ENCODE measurements at places on chromosomes 1 and 21.
A peak's percentile ranks its signal among the peaks of the same experiment; 100 is the strongest.

- no peak for DNase-seq
These were observed 33.7 kb upstream of the ACTL8 start for GRCh38 chr1:17721444-17721843.

- DNase-seq: no peak
These were observed 19.1 kb downstream of the CCN1 start for GRCh38 chr1:85599681-85600080.

DNA sequence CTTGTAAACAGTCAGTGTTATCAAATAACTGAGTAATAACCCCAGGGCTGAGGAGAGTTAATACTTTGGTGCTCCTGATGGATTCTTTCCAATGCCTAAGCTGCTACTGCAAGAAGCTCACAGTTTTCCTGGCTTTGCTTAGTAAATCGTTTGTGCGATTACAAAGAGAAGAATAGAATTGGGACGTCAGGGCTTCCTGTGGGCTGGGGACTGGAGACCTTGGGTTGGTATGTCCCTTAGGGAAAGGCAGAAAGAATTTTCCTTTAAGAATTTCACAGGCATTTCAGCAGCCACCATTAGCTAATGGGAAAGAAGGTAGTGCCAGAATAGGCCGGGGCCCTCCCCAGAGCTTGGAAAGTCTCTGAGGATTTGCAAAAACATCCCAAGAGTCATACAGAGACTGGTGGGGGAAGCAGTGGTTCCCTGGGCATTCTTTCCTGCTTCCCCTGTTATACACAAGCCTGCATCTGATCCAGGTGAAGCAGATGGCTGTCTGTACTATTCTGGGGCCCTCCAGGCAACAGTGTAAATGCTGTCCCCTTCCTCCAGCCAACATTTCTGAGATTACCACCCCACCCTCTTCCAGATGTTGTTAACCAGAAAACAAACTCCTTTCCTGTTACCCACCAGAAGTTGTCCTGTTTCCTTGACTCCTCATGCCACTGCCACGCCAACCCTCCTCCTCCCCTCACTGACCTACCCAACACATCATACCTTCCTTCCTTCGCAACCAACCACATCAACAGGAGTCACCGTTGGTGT lies 40.2 kb downstream of the PLXNA2 start:
- peak; percentile 38 for DNase-seq

- DNase-seq: peak; percentile 72
These were observed 151.6 kb downstream of the SDCCAG8 start for GRCh38 chr1:243407284-243408018.

- DNase-seq: no peak
These were observed 1.8 kb downstream of the LAPTM5 start for GRCh38 chr1:30755746-30756145.

DNA sequence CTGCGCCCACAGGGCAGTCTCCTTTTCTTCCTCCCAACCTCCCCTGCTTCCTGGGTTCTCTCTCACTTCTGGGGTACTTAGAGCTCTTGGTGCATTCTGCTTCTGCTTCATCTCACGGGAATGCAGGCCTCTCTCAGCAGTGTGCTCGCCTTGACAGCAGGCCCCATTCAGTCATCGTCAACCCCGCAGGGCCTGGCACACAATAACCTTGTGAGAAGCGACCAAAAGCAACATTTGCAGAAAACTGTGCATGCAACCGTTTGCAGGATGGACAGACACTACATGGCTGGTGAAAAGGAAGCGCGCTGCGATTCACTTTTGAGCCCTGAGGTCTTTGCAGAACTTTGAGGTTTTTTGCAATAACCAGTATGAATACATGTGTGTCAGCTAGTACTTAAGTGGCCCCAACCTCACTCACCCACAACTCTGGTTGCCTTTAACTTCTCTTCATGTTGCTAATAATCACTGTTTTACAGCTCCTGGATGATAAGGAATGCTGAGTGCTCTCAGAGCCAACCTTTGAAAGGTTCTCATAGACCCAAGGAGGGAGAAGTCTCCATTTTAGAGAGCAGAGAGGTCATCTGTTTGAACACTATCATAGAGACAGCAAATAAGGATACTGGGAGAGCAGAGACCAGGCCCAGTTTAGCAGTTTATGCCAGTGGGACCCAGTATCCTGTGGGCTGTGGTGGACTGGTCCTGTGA lies 2.5 kb upstream of the CD160 start:
- no peak for DNase-seq

DNA sequence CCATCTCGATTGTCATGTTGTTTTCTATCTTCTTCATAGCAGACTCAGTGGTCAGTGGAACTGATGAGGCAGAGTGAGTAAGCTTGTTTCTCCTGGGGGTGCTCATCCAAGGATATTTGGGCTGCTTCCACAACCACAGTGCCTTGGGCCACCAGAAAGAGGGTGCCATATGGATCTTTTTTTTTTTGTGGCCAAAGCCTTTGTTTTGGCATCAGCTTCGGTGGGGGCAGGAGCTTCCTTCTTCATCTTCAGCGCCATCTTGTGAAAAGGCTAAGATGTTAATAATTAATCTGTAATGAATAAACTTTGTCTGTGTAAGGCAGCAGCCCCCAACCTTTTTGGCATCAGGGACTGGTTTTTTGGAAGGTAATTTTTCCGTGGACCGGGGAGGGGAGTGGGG lies 6.6 kb upstream of the PLPP3 start:
- DNase-seq: no peak

DNA sequence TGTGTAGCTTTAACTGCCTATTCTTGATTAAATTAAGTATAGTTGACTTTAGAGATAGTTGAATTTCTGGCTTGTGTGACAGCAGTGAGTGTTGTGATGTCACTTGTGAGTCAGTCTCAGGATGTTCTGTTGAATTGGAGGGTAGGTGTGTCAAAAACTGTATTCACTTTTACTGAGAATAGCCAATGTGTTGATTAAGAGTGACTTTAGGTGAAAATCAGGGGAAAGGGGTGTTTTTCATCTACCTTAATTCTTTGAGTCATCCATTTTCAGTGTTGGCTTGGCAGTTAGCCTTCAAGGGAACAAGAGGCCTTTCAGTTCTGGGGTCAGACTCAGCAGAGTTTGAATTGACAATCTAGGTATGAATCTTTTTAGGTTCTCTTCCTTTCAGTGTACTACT lies 75.9 kb downstream of the CDC14A start:
- DNase-seq: no peak

DNA sequence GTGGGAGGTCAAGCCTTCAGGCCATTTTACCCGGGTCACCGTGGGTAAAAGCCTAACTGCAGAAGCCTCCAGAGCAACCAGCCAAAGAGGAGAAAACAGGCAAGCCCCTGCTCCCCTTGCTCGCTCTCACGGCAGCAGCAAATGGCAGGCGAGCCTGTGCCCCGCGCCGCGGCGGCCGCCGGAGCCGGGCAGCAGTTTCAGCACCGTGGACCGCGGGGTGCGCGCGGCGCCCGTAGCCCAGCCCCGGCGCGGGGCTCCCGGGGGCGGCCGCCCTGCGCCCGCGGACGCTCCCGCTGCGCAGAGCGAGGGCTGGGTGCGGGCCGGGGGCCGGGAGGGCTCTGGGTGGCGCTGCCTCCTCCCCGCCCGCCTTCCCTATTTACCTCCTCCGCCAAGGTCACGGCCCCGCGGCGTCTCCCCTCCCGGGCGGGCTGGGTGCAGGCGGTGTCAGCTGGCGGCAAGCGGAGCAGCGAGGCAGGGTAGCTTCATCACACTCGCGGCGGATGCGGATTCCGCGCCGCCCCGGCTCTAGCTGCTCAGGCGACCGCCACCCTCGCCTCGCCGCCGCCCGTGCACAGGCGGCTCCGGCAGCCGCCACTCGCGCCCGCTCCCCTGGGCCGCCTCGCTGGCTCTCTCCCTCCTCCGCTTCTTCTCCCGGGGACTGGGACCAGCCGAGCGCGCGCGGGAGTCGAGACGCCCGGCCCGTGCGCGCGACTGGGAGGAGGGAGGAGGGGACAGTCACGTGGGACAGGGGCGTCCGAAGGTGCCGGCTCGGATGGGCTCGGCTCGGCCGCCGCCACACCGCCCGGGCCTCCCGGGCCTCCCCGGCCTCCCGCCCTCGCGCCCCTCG lies at the start of gene RGS7:
TSS of gene RGS7 (minus strand) at position 687 of the 847 bp plus-strand sequence.
- DNase-seq: peak; percentile 53

DNA sequence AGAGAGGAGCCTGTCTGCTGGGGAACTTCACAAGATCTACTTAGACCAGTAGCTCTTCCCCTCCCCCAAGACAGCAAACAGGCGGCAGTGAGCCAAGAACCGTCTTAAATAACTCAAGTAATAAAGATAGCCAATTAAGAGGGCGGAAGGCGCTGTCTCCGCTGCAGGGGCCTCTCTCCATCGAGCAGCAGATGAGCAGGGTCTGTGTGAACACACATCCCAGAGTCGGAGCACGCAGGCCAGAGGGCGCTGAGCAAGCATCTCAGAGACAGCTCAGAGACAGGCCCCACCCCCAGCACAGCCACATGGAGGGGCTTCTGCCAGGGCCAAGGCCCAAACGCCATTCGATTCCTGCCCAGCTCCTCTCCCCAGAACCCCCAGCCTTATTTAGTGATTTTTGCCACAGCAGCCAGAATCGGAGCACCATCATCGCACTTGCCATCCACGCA lies 11.1 kb downstream of the IFFO2 start:
- DNase-seq: peak; percentile 96

DNA sequence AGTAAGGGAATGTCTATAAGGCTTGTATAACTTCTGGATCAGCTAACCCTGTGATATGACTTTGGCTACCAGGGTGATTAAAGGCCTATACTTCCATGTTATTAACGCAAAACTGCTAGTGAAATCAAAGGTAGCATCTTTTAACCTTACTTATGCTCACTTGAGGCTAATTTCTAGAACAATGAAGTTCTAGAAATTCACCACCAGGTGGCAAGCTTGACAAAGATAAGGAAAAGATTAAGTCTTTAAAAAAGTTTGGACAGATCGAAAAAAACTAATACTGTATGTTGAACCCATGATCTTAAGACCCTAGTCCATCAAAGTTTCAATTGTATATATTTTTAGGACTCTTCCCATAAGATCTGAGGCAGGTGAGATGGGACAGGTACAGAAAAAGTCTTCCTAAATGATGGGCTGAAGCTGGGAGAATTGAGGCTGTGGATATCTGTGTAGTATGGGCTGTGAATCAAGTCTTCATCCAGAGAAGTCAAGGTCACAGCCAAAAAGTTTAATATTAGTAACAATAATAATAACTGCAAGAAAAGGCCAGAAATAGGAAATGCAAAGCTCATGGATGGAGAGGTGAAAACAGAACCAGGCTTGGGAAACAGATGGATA lies 18.8 kb downstream of the KYAT3 start:
- DNase-seq: peak; percentile 51

GRCh38 chr1:234188454-234188792 lies 184.8 kb upstream of the COA6 start:
- no peak for DNase-seq

DNA sequence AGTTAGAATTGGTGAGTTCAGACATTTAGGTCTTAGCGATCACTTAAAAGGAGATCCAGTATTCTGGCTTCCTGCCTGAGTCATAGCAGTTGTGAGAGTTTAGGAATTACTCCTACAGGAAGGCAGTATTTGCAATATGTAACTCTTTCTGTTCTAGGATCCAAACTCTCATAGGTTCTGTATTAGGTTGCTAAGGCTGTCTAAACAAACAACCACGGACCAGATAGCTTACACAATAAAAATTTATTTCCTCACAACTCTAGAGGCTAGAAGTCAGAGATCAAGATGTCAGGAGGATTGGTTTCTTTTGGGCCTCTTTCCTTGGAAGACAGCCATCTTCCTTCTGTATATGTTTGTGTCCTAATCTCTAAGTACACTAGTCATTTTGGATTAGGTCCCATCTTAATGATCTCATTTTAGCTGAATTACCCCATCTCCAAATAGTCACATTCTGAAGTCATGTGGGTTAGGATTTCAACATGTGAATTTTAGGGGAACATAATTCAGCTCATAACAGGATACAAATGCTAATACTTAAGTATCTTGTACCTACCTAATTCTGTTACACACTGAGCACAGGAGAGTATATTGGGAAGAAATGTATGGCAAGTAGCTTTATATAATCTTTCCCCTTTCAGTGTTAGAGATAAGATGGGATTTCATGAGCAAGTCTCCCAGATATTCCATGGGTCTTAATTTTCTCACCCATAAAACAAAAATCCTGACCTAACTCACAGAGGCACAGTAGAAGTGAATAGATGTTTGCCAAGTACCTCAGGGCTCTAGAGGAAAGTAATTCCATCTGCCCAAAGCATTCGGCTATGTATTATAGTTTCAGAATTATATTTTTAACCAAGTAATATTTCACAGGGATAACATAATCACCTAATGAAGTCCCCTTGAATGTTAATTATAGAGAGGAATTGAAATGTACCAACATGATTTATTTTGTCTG lies 144.4 kb downstream of the PTBP2 start:
- peak; percentile 96 for DNase-seq

DNA sequence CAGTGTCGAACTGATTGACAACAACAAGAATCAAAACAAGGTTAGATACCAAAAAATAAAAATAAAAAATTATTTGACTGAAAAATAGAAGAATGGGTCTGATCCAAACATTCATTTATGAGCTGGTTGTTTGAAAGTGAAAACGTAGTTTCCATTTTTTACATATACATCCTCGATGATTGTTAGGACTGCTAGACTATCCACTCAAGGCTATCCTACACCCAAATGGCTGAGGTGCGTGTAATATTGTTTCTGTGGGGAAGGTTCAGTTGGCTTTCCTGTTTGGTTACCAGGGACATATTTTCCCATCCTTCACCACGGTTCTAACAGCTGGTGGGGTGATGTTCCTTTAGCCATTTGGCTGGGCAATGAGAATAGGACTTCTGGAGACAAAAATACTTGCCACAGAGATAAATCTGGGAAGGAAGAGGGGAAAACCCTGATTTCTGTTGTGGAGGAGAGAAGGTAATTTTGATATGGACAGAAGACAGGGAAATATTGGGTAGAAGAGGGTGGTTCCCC lies 66.3 kb downstream of the MAP3K7CL start:
- no peak for DNase-seq

- peak; percentile 21 for DNase-seq
These were observed 21.9 kb upstream of the IVNS1ABP start for GRCh38 chr1:185338719-185339622.

GRCh38 chr21:40060083-40060677 lies 192.9 kb downstream of the PCP4 start:
- no peak for DNase-seq

GRCh38 chr1:19504796-19505692 lies 19.7 kb upstream of the CAPZB start:
- DNase-seq: peak; percentile 72

DNA sequence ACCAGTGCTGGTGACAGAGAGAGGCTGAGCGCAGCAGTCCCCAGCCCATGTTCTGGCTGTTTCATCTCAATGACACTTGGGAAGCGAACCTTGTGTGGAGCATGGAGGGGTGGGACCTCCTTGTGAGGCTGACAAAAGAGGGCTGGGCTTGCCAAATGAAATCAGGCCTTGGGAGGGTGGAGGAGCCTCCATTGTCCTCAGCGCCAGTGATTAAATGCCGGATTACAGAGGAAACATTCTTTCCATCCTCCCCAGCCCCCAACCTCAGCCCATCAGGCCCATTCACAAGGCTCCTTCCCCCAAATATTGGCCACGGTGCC lies 63.3 kb upstream of the PAXBP1 start:
- no peak for DNase-seq

- DNase-seq: no peak
These were observed 10.7 kb upstream of the OTUD7B start for GRCh38 chr1:150021191-150021694.

DNA sequence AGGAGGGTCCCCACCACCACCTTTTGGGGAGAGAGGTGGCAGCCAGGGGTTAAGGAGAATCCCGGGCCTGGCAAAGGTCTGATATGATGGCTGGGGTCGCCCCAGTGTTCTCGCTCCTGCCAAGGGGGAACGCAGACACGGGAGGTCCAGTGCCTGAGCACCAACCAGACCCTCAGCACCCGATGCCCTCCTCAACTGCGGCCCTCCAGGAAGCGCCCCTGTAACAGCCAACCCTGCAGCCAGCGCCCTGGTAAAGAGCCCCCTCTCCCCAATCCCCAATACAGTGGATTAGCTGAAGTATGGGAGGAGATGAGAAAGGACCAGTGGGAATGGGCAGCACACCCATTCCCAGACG lies 10.4 kb downstream of the ADAMTSL4 start:
- DNase-seq: no peak

Data from fibroblast of skin of right quadriceps (primary cell).